ENCODE measurements at places on chromosomes 13 and 19.

DNA sequence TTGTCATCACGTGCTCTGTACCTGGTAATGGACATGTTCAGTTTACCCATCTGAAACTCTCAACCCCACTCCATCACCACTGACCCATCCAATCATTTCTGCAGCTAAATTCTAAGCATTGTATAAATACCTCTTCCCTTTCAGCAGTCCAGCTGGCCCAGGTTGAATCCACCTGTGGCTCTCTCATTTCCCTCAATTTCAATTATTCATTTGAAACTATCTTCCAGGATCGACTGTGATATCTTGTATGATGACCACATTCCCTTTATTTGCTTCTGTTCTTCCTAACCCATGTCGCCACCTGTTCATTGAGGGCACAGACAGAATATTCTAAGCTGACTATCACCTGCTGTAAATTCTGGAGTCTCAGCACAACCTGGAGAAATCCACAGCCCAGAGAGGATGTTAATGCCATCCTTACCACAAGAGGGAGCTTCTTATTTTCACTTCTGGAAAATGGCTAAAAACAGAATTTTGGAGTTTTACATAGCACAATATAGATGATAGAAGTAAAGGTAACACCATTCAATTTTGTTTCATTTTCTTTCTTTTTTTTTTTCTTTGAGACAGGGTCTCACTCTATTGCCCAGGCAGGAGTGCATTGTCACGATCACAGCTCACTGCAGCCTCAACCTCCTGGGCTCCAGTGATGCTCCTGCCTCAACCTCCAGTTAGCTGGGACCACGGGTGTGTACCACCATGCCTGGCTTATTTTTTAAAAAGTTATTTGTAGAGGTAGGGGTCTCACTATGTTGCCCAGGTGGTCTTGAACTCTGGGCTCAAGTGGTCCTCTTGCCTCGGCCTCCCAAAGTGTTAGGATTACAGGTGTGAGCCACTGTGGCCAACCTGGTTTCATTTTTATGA is 38.6 kb downstream of the ZNF823 start:
- DNase-seq, result no peak

- DNase-seq, result no peak
These were observed 1417.1 kb upstream of the ATXN8OS start for GRCh38 chr13:68690567-68690966.

DNA sequence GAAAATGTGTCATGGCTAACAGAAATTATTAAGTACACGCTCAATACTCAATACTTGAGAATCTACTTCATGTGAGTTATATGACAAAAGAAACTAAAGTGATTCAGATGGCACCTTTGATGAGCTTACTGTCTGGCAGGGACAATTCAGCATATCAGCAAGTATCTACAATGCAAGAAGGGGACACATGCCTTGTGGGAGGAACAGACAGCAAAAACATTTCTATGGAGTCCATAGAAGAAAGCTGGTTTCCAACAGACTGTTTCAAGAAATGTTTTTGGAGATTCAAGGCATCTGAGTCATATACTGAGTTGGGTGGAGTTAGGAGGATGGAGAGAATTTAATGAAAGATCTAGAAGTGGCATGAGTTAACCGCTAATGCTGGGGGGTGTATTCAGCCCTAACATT is 54.7 kb downstream of the MBNL2 start:
- DNase-seq, result no peak

GRCh38 chr19:3908266-3909054 is 24.4 kb upstream of the NMRK2 start:
- DNase-seq, result no peak

GRCh38 chr13:26909477-26909876 is 148.9 kb upstream of the GPR12 start:
- no peak for DNase-seq

DNA sequence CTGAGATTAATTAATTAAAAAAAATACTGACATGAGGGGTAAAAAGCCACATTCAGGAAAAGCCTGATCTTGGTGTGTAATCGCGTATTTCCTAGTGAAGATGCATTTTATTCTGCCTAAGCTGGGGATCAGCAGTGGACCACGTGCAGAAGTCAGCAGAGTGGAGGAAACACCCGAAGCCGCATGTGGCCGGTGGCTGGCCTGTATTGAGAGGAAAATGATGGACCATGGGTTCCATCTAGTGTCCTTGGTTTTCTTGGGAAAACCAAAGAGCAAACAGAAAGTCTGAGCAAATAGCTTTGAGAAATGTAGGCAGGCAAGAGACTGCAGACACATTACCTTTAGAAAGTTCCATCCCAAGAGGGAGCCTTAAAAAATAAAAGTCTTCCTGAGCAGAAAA is 23.7 kb upstream of the SHISA2 start:
- peak; percentile 37 for DNase-seq

GRCh38 chr13:71417205-71417604 is 449.8 kb downstream of the DACH1 start:
- DNase-seq, result peak; percentile 17

Data from kidney glomerular epithelial cell (primary cell).